ENCODE measurements at places on chromosomes 1 and 21. TPM values are rescaled to one million over a fixed set of nuclear protein-coding genes. Genes with fewer than 3 reads are reported as not detected.

Gene CCDC17
- 1.0 TPM for total RNA-seq

Gene APOBEC4
- total RNA-seq = not detected

Gene MSH4
- total RNA-seq = 0.33 TPM

Gene WDR64
- not detected for total RNA-seq

Gene CNIH3
- total RNA-seq = 21.2 TPM

Gene ALX3
- total RNA-seq = not detected

Gene MXRA8
- 264 TPM for total RNA-seq

Gene ZNF644
- 45.8 TPM for total RNA-seq

Gene KPRP
- not detected for total RNA-seq

Gene FALEC
- total RNA-seq = 0.33 TPM

Gene CNIH4
- total RNA-seq = 59.5 TPM

Gene UTS2
- not detected for total RNA-seq

Gene MOB3C
- total RNA-seq = 13.2 TPM

Gene HTR6
- total RNA-seq = 0.07 TPM

Gene CCDC185
- total RNA-seq = not detected

Gene SLC16A4
- 45.7 TPM for total RNA-seq

Gene C1orf87
- total RNA-seq = not detected

Gene LCE1F
- total RNA-seq = not detected

Gene KCNAB2
- 7.6 TPM for total RNA-seq

Gene OR6K3
- total RNA-seq = not detected

Gene CD1D
- total RNA-seq = 0.59 TPM

Gene PLA2G2C
- total RNA-seq = not detected

Gene VAV3
- 0.69 TPM for total RNA-seq

Gene PBX1
- 39.3 TPM for total RNA-seq

Gene TTC22
- not detected for total RNA-seq

Gene FMO2
- 11.8 TPM for total RNA-seq

Gene TBX15
- total RNA-seq = 2.9 TPM

Gene DMRTA2
- total RNA-seq = 0.46 TPM

Gene UMODL1
- 0.03 TPM for total RNA-seq

Gene TBX19
- 1.2 TPM for total RNA-seq

Gene TP73
- total RNA-seq = 0.07 TPM

Gene GABRD
- not detected for total RNA-seq

Gene ZBTB8OS
- 30.1 TPM for total RNA-seq

Gene GCSAML
- total RNA-seq = 0.13 TPM

Gene ZNF593OS
- not detected for total RNA-seq

Gene FCRL4
- not detected for total RNA-seq

Gene GBP7
- not detected for total RNA-seq

Gene C1orf226
- 0.07 TPM for total RNA-seq

Gene C21orf58
- 4.6 TPM for total RNA-seq
